ENCODE measurements at places on chromosomes 16 and 17. TPM values are rescaled to one million over a fixed set of nuclear protein-coding genes. Genes with fewer than 3 reads are reported as not detected.

Gene STAC2
- 0.30 TPM for total RNA-seq

GRCh38 chr16:16100631-16101030 is 122.7 kb downstream of the ABCC6 start:
- H3K27me3 ChIP-seq: no peaks in the 10 kb centered on the region
- H3K4me3 ChIP-seq: no peak overlapping the region
- no peak for DNase-seq
- H3K27ac ChIP-seq: no peak overlapping the region

Gene INCA1
- 1.9 TPM for total RNA-seq

GRCh38 chr16:26772503-26772902 is 294.2 kb upstream of the C16orf82 start:
- H3K27ac ChIP-seq: no peak overlapping the region
- no peak for DNase-seq
- H3K4me3 ChIP-seq: no peak overlapping the region
- H3K27me3 ChIP-seq: no peaks in the 10 kb centered on the region
- H3K4me1 ChIP-seq: no peaks in the 10 kb centered on the region

DNA sequence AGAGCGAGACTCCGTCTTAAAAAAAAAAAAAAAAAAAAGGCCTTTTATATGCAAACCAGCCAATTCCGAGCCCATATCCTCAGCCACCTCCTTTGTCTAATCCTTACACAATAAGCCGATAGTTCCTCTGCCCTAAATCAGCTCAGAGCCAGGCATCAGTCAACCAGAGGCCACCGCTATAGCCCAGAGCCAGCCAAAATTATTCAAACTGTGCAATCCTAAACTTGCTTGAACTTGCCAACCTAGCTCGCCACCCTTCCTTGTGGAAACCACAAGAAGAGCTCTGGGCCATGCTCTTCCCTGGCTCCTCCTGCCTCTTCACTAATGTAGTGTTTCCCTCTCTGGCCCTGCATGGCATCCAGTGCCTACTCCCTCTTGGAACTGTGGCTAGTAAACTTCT is 17.7 kb downstream of the ITGAL start:
- DNase-seq: no peak
- H3K27ac ChIP-seq: no peak overlapping the region
- no peaks in the 10 kb centered on the region for H3K27me3 ChIP-seq
- peaks cover 44% of the 10 kb centered on the region for H3K36me3 ChIP-seq

All from lower lobe of right lung (tissue), 2 donors.